ENCODE measurements at places on chromosomes 2 and 18. TPM values are rescaled to one million over a fixed set of nuclear protein-coding genes. Genes with fewer than 3 reads are reported as not detected.
A peak's percentile ranks its signal among the peaks of the same experiment; 100 is the strongest.

Gene FZD7
- total RNA-seq, result 14.4 TPM

Gene SLC8A1
- 13.7 TPM for total RNA-seq

Gene QPCT
- total RNA-seq, result 5.0 TPM

Gene OXER1
- 5.8 TPM for total RNA-seq

Gene CAVIN2
- 15.0 TPM for total RNA-seq

Gene BCL2
- 22.9 TPM for total RNA-seq

Gene PLGLB1
- 8.4 TPM for total RNA-seq

Gene SCN1A
- not detected for total RNA-seq

Gene RAB6C
- not detected for total RNA-seq

- DNase-seq, result no peak
Observed at GRCh38 chr18:22846088-22846683, 86.9 kb upstream of the RBBP8 start.

- DNase-seq, result no peak
Observed at GRCh38 chr2:204986641-204987040, 441.4 kb downstream of the PARD3B start.

GRCh38 chr2:7773362-7774360 lies 856.4 kb downstream of the RNF144A start:
- DNase-seq, result no peak

DNA sequence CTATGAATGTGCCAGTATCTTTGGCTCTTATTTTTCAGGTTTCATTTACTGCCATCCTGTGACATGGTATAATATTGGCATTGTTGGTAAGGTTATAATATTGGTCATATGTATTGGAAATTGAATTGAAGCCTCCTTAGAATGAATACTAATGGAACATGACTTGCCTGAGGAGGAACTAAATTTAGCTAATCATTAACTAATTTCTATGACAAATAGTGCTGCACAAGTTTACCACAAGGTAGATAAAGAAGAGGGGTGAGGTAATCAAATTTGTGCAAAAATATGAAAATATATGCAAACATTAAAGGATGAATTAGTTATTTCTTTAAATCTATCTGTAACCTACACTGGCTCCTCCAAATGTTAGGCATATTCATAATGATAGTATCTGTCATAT lies 43.2 kb upstream of the ORC2 start:
- DNase-seq, result no peak

DNA sequence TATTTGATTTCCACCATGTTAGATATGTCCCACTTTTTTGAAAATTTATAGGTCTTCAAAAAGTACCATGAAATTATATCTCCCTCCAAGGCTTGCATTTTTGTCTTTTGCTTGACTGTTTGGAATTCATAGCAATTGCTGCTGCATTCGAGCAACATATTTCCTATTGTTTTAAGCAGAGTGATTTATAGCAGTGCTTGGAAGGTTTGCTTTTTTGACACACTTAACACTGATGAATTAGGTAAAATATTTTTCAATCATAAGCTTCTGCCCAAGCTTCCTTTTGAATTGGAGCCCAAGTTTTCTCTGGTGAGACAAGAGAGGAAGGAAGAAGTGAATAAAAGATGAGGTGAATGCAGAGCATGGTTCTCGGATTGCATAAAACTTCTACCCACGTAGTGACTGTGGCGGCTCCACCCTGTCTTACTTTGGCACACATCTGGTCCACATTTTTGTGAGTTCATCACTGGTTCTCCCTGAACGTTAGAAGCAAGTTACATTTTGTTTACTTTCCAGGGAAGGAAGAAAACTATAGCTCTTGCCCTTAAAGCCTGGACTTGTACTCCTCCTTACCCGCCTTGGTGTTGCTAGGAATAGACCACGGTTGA lies 667.0 kb downstream of the TSN start:
- no peak for DNase-seq

GRCh38 chr2:223936862-223937326 lies 8.2 kb downstream of the WDFY1 start:
- DNase-seq, result no peak

- DNase-seq, result no peak
Observed at GRCh38 chr2:143668234-143668633, 539.0 kb downstream of the ARHGAP15 start.

GRCh38 chr18:34744569-34744968 lies 34.5 kb downstream of the DTNA start:
- DNase-seq, result no peak

DNA sequence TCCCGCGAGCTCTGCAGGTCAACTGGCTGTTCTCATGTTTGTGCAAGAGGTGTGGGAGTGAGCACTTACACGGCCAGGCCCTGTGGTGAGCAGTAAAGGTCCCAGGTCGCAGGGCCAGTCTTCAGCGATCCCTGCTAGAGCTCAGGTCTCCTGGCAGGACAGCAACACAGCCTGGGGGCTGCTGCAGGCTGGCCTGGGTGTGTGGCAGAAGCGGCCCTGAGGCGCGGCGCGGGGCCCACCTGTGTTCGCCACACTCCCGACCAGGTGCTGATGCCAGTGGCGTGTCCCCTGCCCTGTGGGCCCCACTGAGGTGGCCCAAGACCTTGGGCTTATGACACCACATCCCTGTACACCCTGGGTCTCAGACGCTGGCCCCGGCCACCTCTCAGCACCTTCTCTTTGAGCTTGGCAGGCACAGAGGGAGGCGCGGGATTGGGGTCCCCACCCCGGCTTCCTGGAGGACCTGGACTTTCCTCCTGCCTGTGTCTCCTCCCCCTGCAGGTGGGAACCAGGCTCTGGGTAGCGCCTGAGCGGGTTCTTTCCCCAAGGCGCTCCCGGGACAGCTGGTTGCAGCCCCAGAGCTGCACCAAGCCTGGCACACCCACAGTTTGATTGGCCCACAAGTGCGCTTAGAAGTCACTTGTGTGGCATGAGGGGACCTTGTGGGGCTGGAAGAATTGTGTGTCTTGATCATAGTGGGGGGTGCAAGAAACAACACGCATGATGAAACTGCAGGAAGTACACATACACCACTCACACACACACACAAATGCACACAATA lies 59.2 kb downstream of the TWIST2 start:
- no peak for DNase-seq

- DNase-seq, result no peak
Observed at GRCh38 chr18:31943878-31944816, 1.2 kb upstream of the TRAPPC8 start.

- no peak for DNase-seq
Observed at GRCh38 chr18:74171910-74172606, 23.7 kb downstream of the TIMM21 start.

GRCh38 chr2:70009762-70010575 lies 48.5 kb upstream of the ASPRV1 start:
- no peak for DNase-seq

DNA sequence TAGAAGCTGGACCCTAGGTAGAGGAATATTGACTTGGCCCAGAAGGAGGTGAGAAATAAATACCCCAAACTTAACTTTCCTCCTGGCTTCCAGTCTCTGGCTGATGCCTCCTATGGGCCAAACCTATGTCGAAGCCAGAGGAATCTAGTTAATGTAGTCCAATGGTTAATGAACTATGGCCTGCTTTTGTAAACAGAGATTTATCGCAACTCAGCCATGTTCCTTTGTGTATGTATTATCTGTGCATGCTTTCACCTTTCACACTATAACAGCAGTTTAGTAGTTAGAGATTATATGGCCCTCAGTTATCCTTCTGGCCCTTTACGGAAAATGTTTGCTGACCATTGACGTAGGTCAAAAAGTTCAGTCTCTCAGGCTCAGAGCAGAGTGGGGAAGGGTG lies 67.3 kb upstream of the BARD1 start:
- DNase-seq, result no peak

DNA sequence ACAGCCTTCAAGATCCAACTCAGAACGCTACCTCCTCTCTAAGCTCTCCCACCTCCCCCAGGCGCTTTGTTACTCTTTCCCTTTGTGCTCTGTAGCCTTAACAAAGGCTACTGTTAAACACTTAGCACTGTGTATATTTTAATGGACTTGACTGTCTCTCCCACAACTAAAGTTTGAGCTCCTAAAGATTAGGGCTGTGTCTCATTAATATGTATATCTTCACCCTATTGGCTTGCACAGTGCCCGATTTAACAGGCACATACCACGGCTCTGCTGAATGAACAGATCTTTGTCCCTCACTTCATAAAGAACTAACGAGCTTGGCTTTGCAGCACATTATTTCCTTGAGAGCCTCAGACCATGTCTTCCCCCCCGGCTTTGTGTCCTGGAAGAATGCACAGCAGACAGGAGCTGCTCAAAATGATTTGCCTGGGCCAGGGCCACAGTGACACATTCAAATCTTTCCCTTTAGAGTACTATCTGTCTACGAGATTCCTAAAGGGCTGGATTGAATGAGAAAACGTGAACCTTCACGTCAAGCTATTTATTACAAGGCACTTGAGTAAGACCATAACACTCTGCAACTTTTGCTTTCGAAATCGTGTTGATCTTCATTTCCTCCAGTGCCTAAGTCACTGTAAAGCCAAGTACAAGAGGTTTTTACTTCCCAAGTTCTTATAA lies 22.1 kb downstream of the ABHD3 start:
- no peak for DNase-seq

- no peak for DNase-seq
Observed at GRCh38 chr18:75544496-75544895, 117.0 kb upstream of the SMIM21 start.

- no peak for DNase-seq
Observed at GRCh38 chr18:21275645-21276044, 33.6 kb downstream of the GREB1L start.

DNA sequence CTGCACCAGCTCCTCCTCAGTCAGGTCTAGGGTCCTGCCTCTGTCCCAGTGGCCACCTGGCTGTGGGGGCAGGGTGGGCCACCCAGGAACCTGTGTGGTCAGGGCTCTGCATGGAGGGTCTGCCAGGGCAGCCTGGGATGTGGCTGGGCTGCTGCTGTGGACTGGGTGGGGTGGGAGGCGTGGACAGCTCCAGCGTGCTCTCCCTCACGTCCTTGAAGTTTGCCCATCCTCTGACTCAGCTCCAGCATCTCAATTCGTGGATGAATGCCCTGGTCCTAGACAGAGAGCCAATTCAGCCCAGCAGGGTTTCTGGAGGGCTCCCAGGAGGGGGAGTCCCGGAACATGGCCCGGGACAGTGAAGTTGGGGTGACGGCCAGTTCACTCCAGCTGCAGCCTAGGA lies 64.3 kb upstream of the EPAS1 start:
- DNase-seq, result no peak

- peak; percentile 20 for DNase-seq
Observed at GRCh38 chr2:98775146-98775986, 44.4 kb upstream of the MGAT4A start.

DNA sequence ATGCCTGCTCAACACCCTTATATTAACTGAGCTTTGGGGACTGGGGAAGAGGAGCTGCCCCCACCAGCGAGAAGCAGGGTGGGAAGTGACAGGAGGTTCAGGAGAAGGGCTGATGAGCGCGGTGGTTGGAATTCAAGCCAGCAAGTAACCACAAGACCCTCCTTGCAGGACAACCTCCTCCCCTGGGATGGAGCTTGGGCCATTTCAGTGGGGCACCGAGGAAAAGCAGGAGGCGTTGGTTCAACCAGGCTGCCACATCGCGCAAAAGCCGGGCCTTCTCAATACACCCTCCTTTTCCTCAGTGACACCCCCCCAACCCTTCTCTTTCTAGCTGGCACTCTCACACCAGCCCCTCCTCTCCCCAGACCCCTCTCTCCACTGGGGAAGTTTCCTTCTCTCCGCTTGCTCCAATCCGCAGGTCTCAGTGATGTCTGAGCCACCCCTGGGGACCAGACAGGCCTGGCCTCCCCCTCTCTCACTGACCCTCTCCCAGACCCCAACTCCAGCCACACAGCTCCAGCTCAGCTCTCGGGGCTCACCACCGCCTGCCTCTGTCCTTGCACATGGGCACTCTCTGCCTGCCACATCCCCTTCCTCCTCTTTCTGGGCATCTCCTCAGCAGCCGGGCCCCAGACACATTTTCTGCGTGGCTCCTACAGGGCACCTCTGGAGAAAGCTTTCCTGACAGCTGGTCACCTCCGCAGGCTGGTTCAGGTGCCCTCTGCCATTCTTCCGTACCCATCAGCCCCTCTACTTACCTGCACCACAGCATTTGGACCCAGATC lies 44.5 kb downstream of the KCNF1 start:
- no peak for DNase-seq

DNA sequence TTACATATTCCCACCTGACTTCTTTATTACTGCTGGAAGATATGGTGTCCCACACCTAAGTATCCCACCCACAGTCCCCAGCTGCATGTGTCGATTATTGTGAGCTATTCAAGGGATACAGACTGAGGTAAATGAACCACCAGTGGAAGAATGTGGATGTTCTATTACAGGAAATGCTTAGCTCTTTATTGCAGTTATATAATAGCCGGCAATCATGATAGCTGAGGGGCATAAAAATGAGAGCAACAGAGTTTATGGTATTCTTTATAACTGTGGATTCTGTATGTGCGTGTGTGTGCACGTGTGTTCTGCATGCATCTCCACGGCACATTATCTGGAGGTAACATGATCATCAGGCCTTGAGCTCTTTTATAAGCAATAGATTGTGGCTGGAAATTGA lies 198.9 kb downstream of the NEDD4L start:
- no peak for DNase-seq

DNA sequence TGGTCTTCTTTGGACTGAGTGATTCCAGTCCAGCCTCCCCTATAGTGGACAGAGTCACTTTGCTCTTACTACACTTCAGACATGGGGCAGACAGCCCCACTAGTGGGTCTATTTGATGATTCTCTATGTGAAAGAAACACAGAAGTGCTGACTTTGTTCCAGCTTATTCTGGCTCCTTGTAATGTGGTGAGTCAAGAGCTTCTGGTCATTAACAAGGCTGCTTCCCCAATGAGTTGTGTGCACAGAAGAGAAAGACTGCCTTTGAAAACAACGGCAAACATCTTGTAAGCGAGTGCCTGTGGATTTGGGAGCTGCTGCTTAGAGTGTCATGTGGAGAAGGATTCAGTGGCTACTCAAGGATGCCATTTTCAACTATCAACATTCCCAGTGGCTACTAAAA lies 39.1 kb downstream of the RMC1 start:
- no peak for DNase-seq

DNA sequence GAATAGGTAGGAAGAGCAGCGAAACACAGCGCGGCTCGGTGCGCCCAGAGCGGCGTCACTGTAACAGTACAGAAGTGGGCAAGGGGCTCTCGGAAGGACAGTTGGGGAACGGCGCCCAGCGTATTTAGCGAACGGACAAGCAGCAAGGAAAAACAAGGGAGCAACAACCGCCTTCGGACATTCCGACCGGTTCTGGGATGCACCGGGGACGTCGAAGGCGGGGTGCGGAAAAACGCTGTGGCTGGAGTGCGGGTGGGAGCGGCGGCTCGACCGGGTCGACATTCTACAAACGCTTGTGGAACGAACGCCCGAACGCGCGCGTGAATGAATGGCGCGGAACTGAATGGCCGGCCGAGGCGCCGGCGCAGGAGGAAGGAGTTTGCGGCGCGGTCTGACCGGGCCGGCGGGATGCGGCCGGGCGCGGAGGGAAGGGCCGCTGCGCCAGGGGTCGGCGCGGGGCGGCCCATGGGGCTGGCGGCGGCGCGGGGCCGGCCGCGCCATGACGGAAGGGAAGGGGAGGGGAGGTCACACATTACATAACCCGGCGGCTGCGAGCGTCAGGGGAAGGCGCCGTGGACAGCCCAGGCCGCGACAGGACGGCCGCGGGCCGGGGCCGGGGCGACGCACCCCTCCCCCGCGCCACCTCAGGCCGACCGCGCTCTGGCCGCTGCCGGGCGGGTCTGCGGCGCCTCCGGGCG lies 605 bp downstream of the REV1 start:
- DNase-seq, result no peak
